Erythroblast (primary cell): ENCODE measurements at places on chromosomes 1 and 21.

DNA sequence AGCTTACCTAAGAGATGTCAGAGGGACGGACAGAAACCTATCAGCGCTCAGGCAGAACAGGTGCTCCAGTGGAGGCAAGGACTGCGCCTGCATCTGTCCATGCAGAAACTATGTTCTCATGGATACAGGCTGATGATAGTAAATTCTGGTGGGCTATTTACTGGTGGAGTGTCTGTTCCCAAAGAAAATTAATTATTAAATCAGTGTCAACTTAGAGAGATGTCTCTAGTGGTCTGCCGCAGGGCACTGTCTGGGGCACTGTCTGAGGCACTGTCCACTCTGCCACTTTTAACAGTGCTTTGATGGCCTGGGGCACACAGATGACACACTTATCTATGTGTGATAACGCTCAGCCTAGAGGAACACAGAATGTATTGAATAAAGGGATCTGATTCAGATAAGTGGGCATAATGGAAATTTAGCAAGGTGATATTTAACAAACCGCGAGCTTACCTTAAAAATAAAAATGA is 148.1 kb downstream of the RGS7 start:
- DNase-seq, result no peak

DNA sequence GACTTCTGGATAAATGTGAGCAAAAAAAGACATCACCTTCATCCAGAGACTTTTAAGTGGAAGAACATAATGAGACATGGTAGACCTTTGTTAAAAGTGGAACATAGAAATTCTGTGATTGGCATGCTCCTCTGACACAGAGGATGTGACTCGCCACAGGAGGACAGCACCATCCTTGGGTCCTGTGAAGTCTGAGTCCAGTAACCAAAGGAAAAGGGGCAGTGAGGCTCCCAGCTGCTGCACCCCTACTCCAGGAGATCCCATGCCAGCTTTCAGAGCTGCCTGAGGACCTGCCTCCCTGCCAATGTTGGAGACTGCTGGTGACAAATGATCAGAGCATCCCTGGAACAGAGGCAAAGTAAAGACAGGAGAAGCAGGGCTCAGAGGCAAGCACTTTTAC is 136.2 kb downstream of the BRINP2 start:
- DNase-seq, result no peak

DNA sequence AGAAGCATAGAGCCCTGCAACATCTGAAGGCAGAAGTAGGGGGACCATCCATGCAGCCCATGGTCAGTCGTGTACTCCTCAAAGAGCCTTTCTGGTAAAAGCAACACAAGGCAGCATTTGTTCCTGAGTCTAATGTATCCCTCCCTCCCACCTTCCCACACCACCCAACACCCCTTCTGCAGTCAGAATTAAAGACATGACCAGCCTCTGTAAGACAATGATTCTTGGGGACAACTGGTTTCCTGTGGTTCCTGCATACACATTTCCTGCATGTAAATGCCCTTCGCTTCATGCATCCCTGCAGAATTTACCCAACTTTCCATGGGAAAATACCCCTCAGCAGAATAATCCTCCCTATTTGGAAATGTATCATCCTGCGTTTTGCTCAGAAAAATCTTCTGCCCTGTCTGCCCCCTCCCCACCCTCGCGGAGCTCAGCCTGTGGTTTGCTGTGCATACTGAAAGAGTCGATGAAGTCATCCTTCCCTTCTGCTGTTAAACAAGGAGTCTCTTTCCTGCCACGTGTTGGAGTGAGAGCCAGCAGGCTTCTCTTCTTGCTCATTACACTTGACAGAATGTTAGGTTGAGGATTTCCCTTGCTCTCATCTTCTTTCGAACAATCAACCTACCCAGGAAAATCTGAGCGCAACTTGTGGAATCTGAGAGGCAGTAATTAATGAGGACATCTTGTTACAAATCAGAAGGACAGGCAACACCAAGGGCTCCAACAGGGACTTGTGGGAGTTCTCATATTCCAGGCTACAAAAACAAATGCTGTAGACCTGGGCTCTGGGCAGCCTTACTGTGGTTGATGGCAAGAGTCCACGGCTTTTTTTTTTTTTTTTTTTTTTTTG is 4.7 kb downstream of the TNN start:
- no peak for DNase-seq

- DNase-seq, result no peak
These were observed 160.3 kb downstream of the CACNA1E start for GRCh38 chr1:181643631-181644030.

- no peak for DNase-seq
These were observed 15.5 kb upstream of the PDC start for GRCh38 chr1:186476264-186477040.

DNA sequence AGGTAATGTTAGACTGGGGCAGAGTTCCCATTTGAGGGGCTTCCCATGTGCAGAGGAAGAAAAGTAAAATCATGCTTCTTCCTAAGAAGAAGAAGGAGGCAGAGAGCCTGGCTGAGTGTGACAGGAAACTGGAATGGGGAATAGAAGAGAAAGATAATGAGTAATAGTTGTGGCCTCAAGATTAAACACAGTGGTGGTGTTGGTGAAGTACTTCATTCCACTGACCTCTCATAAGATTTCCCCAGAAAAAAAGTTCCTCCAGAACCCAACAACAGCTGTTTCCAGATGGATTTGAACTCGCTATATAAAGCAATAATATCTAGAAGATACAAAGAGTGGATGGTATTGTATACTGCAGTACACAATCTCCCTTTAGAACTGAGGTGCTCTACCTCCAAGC is 13.0 kb downstream of the RGS1 start:
- DNase-seq, result no peak

DNA sequence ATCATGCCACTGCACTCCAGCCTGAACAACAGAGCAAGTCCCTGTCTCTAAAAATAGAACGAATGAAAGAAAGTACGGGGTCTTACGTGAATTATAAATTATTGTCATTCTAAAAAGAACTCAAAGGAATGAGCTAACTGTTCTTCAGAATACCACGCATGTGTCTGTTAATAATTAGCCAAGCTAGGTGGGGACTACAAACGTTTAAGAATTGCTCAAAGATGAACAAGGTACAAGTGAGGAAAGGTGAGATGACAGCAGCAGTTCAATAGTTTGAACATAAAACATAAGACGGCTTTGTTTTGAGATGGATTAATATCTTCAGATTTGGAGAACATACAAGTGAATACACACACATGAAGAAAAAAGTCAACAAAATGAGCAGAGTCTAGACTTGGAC is 79.6 kb downstream of the UBR4 start:
- DNase-seq, result no peak

GRCh38 chr1:204873714-204874113 is 3.1 kb downstream of the NFASC start:
- DNase-seq, result no peak

DNA sequence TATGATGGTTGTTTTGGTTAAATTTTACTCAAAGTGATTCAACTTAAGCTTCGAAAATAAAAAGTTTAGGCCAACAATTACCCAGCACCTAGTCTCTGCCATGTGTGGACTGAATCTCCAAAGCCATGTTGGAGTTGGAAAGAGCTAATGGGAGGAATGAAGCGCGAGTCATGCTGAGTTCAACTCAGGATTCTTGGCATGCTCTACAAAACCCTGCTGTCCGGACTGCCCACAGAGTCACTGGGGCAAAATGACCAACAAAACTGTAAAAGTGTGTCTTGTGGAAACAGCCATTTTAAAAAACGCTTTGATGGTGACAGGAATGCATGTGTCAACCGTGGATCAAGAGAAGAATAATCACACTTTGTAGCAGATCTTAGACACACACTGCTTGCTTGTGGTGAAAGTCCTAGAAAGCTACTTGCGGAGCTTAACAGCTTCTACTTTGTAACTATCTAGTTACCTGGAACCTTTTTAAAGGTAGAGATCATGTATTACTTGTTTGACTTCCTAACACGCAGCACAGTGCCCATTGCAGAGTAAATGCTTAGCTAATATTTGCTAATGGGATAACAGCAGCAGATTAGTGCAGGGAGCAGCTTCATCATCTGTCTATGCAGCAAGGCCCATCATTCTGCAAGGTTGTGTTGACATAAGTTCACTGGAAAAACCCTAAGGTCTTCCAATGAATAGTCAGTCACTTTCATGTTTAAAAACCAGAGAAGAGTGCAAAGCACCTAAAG is 7.0 kb upstream of the GBP6 start:
- no peak for DNase-seq
